Cerebellum (tissue), 4 donors: ENCODE measurements at places on chromosomes 3 and 15. TPM values are rescaled to one million over a fixed set of nuclear protein-coding genes. Genes with fewer than 3 reads are reported as not detected.

DNA sequence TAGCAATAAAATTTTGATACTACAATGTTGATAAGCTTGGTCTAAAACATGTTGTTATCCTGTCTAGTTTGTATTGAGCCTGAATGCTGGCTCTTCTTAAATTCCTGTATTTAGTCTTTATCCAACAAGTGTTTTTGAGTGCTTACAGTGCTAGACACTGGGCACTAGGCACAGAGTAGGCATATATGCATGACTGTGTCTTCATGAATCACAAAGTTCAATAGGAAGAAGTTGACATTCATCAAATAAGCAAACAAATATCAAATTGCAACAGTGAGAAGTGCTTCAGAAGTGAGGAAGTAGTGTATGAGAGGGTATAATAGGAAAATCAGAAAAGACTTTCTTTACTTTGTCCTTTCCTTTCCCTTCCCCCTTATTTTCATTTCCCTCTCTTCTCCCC lies 6.8 kb downstream of the CD96 start:
- DNase-seq: no peak

The LRRC2 gene
- total RNA-seq: 0.64 TPM

GRCh38 chr3:98691897-98692296 lies 71.2 kb upstream of the ST3GAL6 start:
- DNase-seq: no peak

The PTPN9 gene
- 25.5 TPM for total RNA-seq

DNA sequence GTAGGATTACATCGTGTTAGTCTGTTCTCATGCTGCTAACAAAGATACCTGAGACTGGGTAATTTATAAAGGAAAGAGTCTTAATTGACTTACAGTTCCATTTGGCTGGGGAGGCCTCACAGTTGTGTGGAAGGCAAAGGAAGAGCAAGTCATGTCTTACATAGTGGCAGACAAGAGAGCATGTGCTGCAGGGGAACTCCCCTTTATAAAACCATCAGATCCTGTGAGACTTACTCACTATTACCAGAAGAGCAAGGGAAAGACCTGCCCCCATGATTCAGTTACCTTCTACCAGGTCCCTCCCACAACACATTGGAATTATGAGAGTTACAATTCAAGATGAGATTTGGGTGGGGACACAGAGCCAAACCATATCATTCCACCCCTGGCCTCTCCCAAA lies 3.4 kb downstream of the SLC25A26 start:
- no peak for DNase-seq

- DNase-seq: no peak
Measured at GRCh38 chr15:31930967-31931366, 99.3 kb upstream of the CHRNA7 start.
